Kasumi-1 (cell line): ENCODE measurements at places on chromosomes 3 and 15.

DNA sequence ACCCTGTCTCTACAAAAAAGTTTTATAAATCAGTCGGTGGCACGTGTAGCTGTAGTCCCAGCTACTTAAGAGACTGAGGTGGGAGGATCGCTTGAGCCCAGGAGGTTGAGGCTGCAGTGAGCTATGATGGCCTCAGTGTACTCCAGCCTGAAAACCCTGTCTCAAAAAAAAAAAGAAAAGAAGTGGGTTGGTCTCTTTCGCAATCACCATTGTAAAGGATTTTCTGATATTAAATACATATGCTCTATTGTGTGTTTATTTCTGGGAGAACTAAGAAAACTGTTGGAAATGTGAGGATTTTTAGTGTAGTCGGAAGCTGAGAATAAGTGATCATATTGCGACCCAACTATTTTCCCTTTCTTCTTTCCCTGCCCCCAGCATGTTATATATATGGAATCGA, 7.5 kb downstream of the ZNF710 start:
- DNase-seq = no peak

DNA sequence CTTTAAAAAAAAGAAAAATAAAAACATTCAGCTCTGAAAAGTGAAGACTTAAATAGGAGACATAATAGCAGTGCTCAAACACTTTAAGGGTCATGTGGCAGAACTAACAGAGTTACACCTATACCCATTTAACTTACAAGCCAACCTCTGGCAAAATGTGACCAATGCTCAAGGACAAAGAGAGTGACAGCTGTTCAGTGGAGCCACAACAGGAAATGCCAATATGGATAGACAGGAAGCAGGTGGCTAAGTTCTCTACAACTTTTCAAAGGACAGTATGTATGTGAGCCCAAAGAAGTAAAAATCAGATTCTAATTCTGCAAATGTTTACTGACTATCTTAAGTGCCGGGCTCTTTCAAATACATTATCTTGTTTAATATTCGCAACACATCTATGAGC, 3.4 kb downstream of the TMCC1 start:
- peak; percentile 97 for DNase-seq

DNA sequence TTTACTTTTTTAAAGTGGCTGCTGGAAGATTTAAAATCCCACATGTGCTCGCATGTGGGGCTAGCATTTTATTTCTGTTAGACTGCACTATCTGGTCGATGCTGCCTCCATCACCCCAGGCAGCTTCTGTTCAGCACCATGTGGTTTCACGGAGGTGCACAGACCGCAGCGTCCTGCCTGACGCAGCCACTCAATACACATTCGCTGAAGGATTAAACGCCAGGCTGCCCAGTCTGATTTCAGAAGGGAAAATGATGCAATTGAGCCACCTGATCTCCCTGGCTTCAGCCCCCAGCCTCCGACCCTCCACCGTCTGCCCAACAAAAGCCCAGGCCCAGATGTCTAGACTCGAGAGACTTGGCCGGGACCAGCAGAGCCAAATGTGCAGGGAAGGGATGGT, 84.5 kb downstream of the MEGF11 start:
- no peak for DNase-seq

- DNase-seq = no peak
Measured at GRCh38 chr3:5138214-5138981, 16.3 kb downstream of the ARL8B start.

DNA sequence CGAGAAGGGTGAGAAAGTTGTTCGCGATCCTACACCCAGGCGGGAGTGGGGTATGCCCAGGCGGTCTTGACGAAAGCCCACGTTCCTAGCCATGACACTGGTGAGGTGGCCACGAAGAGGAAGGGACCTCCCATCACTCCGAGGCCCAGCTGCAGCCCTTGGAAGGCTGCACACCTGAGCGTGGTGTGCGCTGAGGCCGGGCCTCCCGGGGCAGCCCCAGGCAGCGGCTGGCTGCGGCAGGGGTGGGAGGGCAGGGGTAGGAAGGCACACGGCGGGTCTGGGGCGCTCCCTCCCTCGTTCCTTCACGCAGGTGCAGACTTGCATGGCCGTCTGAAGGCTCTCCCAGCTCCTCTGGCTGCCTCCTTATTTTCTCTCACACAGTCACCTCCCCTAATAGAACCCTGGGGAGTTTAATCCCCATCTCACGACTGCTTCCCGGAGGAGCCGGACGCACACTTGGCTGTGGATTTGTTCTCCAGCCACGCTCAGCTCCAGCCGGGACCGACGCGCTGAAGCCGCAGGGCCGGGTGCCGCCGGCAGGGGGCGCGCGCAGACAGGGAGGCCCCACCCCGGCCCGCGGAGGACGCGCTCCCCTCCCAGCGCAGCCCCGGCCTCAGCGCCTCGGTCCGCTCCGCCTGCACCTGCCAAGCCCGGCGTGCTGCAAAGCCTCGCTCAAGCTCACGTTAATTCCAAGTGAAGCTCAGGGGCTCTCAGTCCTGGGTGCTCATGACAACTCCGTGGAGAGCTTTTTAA, 37.8 kb upstream of the MUC4 start:
- no peak for DNase-seq
